ENCODE measurements at places on chromosomes 3 and 15.

GRCh38 chr3:143277531-143277930 is 158.0 kb downstream of the CHST2 start:
- no peak for DNase-seq

GRCh38 chr3:184314363-184314699 is at the start of gene EIF4G1:
Gene EIF4G1, plus strand, starts transcription at chr3:184314606. Its CDS starts 1,191 bp downstream, at chr3:184315797.
- DNase-seq, result peak; percentile 85

DNA sequence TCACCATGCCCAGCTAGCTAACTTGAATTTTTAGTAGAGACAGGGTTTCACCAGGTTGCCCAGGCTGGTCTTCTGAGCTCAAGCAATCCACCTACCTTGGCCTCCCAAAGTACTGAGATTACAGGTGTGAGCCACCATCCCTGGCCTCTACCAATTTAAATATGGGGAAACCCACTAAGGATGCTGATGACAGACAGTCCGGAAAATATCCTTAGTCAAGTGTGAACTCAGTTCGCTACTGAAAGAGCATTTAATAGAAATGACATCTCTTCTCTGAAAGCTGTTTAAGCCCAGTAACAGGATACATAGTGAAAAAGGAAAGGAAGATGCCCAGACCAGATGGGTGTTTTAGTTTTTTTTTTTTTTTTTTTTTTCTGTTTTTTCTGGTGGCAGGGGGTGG is 7.7 kb upstream of the GRAMD2A start:
- DNase-seq, result no peak

DNA sequence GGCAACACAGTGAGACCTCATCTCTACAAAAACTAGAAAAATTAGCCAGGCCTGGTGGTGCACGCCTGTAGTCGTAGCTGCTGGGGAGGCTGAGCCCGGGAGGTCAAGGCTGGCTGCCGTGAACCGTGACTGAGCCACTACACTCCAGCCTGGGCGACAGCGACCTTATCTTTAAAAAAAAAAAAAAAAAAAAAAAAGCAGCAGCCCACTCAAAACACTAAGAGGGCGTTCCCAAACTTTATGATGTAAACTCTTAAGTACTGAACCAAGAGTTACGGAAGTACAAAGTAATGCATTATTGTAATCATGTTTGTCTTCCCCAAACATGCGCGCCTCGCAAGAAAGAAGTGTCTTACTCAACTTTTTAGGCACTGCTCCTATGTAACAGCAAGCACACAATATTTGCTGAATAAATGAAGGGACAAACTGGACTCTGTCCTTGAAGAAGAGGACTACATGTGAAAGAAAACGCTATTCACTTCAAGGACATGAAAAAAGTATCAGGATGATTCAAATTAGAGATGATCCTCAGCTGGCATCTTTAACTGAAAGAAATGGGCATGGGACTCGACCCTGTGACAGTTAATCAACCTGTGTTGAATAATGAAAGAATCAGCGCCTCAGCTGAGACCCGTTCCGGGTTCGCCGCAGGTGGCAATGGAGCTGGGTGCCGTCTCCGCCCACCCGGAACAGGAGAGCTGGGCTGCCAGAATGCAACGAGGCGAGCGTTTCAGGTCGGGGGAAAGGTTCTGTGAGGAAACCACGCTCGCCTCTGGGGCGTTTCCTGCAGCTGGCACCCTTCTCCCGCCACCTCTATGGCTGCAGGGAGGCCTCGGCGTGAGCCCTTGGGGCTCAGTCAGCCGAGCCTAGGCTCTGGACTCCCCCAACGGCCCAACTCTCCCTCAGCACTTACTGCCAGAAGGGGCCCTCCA is 718 bp downstream of the SPG11 start:
- peak; percentile 4 for DNase-seq

DNA sequence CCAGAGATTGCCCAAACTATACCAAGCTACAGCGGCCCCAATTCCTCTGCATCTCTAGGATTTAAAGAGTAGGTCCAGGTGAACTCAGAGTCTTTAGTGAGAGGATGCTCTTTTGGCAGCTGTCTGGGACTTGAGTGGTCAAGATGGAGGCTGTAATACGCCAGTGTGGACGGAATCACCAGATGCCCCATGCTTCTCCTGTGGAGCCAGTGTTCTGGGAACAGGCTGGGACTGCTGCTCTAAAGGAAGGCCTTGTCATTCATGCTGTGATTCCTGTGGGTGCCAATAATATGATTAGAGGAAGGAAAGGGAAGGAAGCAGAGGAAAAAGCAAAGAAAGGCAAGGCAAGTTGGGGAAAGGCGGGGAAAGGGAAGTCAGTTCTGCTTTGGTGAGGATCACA is 17.4 kb upstream of the NOX5 start:
- no peak for DNase-seq

GRCh38 chr15:86538141-86538540 is 458.5 kb downstream of the AGBL1 start:
- no peak for DNase-seq

DNA sequence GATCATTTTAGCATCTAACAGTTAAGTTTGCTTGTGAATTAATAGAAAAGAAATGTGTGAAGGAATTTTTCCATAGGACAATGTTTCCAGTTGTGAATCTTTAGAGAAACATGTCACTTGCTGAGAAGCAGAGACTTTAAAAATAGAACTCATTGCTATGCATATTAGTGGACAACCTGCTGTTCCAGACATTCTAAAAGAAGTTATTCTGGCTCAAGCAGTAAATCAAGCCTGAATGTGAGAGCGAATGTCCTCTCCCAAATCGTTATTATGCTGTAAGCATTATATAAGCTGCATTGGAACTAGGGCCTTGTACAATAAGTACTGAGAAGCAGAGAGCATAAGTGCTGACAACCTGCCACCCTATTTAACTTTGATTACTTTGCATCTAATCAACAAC is 990.9 kb downstream of the PLOD2 start:
- DNase-seq, result no peak

- DNase-seq, result no peak
These were observed 21.9 kb upstream of the AP3B2 start for GRCh38 chr15:82731527-82731926.

DNA sequence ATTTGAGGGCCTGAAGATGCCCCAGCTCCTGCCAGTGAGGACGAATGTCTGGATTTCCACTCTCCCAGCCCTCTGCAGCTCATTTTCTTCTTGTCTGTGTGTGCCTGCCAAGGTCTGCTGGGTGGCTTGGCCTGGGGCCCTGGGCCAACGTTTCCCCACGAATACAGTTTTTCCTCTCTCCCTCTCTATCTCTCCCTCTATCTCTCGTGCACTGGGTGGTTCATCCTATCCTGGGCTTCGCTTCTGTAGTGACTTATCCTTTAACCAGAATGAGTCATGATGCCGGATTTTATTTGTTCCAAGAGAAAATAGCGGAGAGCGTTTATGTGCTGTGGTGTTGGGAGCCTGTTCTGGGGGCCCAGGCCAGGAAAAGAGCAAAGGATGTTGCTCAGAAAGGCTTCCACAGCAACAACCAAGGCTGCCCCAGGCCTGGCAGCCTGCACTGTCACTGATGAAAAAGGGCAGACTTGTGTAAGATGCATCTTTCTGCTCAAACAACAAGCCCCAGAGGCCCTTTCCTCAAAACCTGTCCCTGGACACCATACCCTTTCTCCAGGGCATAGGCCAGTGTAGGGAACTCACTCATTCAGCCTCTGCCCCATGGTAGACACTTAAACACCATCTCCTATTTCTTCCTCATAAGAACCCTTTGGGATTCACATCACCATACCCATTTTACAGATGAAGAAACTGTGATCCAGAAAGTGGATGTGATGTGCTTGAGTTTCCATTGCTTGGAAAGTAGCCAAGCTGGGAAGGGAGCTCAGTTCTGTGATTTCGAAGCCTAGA is 47.3 kb downstream of the ITGA11 start:
- no peak for DNase-seq

GRCh38 chr15:50257924-50258323 is 7.6 kb downstream of the HDC start:
- no peak for DNase-seq

GRCh38 chr3:18190646-18191045 is 234.5 kb downstream of the SATB1 start:
- no peak for DNase-seq

DNA sequence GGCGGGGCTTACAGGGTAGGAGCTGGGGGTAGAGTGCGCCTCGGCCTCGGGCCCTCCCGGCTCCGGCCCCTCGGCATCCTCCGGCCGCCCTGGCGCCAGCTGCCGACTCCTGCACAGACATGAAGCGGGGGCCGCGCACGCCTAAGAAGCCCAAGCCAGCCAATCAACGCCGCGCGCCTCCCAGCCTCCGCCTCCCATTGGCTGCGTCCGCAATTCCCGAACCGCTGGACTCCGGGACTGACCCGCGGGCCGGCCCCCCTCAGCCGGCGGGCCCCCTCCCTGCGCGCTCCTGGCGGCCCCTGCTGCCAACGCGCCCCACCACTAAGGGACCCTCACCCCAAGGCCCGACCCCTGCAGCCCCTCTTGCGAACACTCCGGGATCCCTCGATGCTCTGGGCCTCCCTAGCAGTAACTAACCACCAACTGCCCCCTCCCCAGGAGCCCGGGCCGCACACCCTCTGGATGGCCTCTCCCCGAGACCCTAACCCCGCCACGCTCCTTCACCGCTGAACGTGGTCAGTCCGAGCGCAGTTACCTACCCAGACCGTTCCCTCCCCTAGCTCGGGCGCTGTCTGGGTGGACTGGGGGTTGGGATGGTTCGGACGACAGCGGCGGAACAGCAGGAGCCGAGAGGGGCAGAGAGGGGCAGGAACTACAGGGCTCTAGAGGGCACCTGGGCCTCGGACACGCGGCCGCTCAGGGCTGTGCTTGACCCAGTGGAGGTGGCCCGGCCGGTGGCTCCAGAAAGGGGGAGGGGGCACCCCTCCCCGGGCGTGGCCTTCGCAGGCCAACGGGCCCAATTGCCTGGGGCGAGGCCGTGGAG is 5.0 kb downstream of the GATA2 start:
- no peak for DNase-seq

DNA sequence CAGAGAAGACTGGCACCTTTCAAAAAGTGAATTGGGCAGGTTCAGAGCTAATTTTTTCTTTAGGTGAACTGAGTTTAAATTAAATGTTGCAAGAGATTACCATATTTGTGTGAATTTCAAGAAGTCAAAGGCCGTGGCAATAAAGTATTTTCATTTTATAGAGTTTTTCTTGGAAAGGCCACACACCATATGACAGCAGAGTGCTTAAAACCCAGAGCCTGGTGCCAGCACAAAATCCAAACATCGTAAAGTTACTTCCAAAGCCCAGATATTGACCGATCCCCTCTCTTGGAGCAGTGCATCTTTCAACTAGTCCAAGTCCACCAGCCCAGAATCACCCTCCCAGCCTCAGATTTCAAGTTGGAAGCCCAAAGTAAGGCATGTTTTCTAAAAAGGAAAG is 164.5 kb downstream of the VGLL4 start:
- no peak for DNase-seq

GRCh38 chr15:47513471-47513870 is 203.8 kb upstream of the SEMA6D start:
- DNase-seq, result no peak

DNA sequence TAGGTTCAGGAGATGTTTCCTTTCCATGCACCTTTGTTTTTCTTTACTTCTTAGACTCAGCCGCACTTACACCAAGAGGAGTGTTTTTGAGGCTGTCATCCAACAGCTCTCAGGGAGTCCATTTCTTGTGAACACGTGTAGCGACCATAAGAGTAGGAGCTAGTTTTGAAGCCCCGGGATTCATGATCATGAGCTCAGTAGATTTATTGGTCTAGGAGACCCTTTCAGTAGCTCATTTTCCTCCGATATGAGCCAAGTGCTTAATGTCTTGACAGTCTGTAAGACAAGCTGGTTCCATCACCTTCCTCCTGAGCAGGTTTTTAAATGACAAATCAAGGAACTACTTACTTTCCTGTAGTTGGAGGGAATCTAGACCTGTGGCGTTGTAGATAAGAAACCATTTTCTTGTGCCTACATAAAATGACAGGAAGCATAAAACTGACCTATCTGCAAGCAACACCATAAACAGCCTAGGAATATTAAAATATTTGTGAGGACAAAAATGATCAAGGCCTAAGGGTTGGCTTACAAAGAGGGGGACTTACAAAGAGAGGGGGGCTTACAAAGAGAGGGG is 172.6 kb upstream of the BHLHE40 start:
- no peak for DNase-seq

DNA sequence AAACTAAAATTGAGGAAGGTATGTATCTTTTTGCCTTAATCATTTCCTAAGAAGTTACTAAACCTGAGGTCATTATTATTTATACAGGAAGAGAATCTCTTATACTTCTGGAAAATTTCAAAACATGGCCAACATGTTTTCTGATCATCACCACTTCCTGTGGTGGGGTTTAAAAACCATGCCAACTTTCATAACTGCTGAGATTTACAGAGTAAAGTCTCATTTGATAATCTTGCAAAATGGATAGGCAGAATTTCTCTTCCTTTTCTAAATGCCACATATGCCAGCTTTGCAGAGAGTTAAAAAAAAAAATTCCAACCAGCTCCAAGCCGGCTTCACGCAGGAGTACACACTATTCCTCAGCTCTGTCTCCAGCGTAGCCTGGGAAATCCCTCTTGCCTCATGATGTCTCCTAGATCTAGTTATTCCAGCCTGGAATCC is 124.3 kb upstream of the SPRED1 start:
- DNase-seq, result no peak

DNA sequence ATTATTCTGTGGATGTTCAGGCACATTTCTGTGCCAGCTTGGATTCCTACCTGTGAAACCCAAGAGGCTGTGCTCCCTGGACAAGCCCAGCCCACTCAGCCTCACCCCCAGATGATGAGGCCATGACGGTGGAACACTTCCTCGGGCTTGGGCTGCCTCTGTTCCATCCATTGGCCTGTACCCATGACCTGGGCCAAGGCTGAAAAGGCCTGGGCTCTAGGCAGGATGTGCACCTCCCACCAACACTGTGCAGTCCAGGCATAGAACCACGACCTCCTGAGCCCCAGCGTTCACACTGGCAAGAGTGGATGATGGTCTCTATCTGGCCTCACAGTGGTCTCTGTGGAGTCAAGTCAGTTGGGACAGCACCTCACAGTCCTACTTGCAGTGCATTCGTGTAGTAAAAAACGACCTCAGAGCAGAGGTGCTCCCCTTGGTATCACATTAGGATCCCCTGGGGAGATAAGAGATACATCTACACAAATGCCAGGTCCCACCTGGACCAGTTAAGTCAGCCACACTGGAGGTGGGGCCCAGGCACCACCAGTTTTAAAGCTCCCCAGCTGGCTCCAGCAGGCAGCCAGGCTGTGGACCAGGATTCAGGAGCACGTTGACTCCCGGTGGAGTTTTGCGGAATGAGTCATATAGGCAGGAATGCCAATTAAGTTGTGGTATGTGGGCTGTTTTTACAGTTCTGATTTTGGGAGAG is 39.0 kb upstream of the IGF1R start:
- no peak for DNase-seq

- DNase-seq, result no peak
These were observed 26.6 kb upstream of the MGA start for GRCh38 chr15:41633609-41634008.
